ENCODE measurements at places on chromosomes 13 and 19.

DNA sequence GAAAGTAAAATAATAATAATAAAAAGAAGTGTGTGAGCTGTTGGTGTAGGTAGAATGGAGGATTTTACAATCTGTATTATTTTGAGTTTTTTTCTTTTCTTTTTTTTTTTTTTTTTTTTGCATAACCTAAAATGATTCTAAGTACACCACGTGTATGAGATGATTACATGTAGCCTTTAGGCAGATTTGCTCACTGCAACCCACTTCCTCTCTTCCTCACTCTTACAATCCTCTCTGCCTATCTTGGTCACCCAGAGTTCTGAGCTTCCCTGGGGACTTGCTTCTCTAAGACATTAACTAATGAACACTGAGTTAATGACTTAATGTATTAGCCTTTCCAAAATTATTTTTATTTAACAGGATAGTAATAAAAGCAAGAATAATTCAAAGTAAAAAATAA, 1169.6 kb downstream of the EFNB2 start:
- DNase-seq, result no peak

GRCh38 chr13:34224877-34225276, 406.9 kb downstream of the RFC3 start:
- no peak for DNase-seq

- peak; percentile 33 for DNase-seq
These were observed 458.1 kb upstream of the ARGLU1 start for GRCh38 chr13:107025991-107026390.

GRCh38 chr19:33208371-33208895, 14.3 kb downstream of the LRP3 start:
- DNase-seq, result no peak

DNA sequence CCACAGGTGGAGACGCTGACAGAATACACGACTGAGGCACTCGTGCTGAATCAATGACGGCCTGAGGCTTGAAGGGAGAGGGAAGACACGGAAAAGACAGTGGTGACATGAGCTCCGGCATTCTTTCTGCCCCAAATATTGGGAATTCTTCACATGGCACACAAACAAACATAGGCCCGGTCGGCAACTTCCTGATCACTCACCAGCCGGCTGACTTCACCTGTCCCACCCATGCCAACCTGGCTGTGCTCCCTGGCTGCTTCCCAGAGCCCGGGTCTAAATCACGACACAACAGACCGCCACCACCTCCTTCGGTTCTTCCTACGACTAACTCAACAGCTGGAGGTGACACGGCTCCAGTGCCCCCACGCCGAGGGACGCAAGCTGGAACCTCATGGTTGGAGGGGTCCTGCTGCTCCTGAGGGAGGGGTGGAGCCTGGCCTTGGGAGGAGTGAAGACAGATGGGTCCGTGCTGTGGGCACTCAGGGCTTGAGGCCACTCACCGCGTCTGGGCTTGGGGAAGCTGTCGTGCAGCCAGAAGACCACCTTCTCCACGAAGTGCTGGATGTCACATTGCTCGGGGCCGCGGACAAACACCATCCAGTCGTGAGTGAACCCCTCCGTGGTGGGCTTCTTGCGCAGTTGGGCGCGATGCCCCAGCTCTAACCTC, 9.6 kb downstream of the MLLT1 start:
- no peak for DNase-seq

- no peak for DNase-seq
These were observed 78.7 kb downstream of the WTIP start for GRCh38 chr19:34560229-34560628.

DNA sequence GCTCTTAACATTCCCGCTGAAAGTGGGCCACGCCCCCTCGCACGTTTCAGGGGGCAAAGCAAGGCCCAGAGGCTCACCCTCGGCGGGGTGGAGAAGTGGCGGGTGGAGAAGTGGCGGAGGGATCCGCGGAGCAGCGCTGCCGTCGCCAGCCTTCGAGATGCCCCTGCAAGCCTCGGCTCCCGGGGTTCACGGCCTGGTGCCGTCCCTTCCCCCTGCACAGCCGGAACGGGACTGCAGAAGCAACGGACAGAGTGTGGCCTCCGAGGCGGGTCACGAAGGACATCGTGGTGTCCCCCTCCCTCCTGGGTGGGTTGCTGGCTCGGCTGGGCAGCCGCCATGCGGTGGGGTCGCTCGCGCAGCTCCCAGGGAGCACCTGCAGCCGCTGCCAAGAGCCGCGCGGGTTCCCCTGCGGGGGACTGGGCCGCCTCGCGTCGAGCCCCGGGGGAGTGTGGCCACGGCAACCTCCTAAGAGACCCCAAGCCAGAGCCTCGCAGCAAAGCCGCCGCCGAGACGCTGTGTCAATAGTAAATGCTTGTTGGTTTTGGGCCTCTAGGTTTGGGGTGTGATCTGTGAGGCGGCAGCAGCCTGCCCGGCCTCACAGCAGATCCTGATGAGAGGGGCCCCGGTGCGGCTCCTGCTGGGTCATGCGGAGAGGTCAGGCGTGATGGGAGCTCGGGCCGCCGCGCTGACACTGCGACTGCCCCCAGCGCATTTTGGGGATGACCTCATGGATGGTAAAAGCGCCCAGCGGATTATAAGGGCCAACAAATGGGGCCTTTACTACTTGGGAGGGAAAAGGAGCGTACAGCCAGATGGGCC, 5.5 kb downstream of the TPGS1 start:
- no peak for DNase-seq
